Activated effector memory CD4-positive, alpha-beta T cell treated with anti-CD3 and anti-CD28 coated beads, Interleukin-2, amount 50 U/mL, for 16 hours (primary cell): ENCODE measurements at places on chromosomes 5 and 9.

DNA sequence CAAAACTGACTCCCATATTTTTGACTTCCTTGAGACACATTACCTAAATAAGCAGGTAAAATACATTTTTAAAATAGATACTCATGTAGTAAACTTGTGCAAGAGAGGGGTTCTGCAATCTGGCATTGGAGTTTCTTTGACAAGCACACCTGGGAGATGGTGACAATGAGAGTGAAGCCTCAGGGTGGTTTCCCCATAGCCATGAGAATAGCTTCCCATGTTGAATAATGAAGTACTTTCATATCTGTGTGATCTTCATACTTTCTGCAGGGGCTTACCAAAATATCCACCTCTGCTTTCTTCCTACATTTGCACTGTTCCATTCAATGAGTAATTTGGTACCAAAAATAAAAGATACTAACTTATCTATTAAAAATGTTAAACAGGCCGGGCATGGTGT, 44.7 kb upstream of the VCAN start:
- DNase-seq: no peak

DNA sequence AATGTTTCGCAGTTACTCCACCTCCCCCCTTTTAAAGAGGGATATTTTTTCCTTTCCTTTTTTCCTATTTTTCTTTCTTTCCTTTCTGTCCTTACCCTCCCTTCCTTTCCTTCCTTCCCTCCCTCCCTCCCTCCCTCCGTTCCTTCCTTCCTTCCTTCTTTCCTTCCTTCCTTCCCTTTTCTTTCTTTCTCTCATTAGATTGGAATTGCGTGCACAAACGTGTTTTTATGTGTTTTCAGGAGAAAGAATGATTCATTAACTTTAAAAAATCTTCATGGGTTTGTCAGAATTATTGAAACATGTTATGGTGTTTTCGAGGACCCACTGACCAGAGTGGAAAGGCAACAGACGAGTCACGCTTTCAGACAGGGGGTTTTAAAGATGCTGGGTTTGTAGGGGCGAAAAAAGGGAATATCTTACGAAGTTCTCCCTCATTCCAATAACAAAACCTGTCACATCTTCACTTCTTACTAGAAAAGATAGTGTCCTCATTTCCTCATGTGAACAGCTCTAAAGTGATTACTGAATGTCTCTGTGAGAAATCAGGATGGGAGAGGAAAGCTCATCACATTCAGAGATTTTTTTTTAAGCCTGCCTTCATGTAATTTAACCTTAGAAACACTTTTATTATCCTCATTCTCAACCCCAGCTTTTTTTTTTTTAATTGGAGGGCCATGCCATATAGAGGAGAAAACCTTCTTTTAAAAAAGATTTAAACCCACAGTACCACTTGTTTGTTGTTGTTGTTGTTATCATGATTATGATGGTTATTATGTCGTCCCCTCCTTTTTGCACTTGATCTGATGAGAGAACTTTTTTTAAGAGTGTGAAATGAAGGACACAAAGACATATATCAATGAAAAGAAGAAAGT, 21.9 kb downstream of the NR2F1 start:
- DNase-seq: no peak

DNA sequence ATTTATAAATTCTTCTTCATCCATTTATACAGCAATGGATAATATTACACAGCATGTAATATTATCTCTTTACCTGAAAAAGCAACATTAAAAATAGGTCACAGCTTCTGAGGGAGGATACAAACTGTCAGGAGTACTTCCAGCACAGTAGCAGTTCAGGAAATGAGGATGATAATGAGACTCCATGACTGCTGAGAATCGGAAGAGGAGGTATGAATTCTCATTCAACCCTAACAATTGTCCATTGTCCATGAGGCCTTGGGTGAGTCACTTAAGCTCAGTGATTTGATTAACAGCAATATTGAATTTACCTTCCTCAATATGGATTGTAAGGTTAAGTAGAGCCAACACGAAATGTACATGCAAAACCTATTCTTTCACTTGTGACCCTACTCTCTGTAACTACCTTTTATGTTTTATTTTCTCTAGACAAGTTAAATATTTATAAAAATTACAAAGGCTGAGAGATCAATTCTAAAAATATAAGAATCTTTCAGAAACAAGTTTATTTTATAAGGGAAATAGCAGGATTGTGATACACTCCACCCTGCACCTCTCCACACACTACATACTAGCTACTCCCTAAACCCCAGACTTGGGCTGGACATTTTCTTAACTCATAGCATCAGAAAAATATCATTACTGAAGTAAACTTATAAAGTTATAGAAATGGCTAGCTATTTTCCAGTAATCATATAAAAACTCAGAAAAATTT, 159.1 kb upstream of the ACOT12 start:
- DNase-seq: no peak

- no peak for DNase-seq
These were observed 23.1 kb upstream of the PLPP6 start for GRCh38 chr9:4638968-4639367.

GRCh38 chr9:33703430-33704102, 91.8 kb upstream of the PRSS3 start:
- DNase-seq: no peak

GRCh38 chr5:121378046-121378445, 473.6 kb upstream of the FTMT start:
- no peak for DNase-seq

DNA sequence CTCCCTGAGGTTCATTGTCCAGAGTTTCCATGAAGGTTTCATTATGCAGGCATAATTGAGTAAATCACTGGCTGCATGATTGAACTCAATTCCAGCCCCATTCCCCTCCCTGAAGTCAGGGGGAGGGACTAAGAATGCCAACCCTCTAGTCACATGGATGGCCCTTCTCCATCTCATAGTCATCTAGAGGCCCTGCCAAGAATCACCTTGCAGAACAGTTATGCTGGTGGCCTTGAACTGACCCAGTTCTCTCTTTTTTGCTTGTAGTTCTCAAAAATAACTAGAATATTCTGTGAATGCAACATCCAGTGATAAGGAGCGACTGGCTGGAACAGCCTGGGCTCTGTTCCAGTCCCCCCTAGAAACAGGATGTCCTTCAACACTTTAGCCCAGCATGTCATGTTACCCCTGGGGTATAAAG, 31.7 kb downstream of the SLC35A4 start:
- DNase-seq: no peak

GRCh38 chr5:138783976-138784375, 30.8 kb downstream of the CTNNA1 start:
- no peak for DNase-seq

- DNase-seq: no peak
These were observed 62.9 kb upstream of the SIMC1 start for GRCh38 chr5:176175101-176175852.

DNA sequence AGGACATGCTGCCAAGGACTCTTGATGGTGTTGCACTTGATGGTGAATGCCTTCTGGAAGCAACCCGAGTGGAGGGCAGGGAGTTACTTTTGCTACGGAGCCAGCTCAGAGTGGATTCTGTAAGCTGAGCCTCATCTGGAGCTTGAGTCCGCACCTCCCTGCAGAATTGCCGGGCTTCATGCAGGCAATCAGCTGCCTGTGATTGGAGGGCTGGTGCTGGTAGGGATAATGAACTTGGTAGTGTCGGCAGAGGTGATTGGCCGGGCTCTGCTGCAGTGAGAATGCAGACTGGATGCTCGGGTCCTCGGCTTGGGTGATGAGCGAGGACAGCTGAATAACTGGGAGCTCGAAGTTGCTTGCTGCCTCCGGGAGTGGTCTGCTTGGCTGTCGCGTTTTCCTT, 23.1 kb downstream of the SLC25A25 start:
- DNase-seq: no peak

DNA sequence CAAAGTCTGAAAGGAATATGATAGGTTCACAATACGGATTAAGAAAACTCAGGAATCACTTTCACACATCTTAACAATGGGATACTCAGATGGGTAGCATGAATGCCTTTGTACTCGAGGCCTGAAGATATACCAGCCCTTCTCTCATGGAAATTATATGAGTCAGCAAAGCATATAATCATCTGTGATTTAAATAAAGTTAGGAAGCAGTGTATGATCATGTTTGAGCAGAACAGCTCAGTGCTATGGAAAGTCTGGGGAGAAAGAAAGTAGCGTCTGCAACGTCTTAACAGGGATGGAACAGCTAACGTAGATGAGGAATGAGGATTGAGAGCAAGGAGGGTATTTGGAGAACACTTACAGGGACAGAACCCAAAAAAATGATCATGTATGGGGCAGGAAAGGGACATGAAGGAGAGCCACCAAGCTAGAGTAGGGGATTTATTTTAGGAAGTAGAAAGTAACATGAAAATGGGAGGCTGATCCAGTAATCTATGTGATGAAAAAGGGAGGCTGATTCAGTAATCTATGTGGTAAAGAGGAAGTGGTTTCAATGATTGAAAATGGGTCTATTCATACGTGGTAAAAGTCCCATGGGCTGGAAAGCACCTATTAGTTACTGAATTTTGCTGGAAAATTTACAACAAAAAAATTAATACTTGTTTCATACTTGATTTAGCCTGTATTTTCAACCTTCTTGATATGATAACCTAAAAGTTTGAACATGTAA, 85.9 kb downstream of the GNA14 start:
- DNase-seq: no peak

DNA sequence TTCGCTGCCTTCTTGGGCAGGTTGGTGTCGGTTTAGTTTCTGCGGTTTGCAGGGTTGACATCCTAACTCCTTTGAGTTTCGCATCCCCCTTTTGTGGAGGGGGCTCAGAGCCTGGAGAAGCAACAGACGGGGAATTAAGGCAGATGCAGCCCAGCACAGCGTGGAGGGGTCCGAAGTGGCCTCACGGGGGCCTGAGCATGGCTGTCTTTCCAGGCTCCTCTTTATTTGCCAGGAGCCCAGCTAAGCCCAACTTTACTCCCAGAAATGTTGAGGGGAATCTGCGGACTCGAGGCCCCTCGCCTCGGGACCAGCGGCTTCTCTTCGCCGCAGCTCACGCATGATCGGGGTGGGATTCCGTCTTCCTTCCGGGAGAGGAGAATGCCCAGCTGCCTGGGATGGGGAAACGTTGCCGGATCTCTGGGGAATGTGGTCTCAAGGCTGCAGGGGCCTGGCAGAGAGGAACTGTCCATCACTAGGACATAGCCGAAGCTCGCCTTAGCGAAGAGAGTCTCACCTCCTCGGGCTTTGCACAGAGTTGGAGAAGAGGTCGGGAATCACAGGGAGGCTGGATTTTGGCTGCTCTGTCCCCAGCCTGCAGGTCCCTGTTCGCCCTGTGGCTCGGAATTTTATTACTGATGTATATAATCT, 1.3 kb downstream of the RAI14 start:
- DNase-seq: no peak

- DNase-seq: no peak
These were observed 55.1 kb upstream of the KDM4C start for GRCh38 chr9:6702707-6703106.

DNA sequence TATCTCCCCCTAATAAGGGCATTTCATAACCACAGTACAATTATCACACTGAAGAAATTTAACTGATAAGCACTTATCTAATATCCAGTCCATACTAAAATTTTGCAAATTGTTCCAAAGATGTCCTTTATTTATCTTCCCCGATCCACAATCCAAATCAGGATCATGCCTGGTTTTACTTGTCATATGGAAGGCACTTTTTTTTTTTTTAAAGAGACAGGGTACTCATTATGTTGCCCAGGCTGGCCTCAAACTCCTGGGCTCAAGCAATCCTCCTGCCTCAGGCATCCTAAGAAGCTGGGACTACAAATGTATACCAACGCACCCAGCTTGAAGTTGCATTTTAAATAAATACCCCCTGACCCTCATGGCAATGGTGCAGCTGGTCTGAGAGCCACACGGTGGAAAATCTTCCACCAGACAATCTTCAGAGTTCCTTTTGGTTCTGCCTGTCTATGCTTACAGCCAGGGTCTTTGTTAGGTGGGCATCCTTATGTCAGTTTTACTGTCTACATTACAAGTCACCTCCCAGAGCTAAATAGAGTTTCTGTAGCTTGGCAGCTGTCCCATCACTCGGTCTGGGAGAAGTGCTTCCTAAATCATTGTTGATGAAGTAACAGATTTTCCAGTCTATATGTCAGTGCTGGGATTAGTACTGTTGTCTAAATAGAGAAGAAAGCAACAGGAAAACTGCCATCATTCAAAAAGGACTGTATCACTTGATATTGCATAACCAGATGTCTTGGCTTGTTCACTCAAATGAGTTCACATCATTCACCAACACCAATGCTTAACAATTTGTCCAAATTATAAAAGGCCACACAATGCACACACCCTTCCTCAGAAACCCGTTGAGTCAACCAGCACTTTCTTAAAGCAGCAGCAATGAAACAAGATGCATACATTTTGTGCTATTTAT, 26.4 kb downstream of the PTPN3 start:
- DNase-seq: no peak

GRCh38 chr5:179207920-179208705, 137.1 kb downstream of the ADAMTS2 start:
- no peak for DNase-seq

- peak; percentile 81 for DNase-seq
These were observed 5.4 kb upstream of the LCN15 start for GRCh38 chr9:136769710-136770191.

- DNase-seq: no peak
These were observed 49.1 kb upstream of the OLFM1 start for GRCh38 chr9:135038331-135038730.

DNA sequence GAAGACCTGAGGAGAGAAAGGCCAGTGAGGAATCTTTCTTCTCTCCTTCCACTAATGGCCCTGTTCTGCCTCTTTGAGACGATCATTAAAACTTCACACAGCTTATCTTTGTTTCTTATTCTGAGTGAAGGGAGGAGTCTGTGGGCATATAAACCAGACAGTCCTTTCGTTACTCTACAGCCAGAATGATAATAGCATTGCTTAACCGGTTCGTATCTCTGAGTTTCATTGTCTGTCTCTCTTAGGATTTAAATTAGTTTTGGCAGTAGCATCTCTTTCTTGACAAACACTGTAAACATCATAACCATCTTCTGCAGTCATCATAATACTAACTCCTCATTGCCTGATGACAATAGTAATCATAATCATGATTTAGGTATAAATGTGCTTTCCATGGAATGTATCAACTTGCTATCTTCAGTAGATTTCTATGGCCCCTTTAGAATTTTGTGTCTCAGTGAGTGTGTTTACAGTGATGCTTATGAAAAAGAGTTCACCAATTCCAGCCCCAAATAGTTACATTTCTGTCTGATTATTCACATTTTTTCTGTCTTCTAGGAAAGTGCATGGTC, 618.8 kb upstream of the KLF4 start:
- no peak for DNase-seq

- no peak for DNase-seq
These were observed 20.1 kb upstream of the NSMF start for GRCh38 chr9:137478962-137479861.

GRCh38 chr5:179819296-179820126, 1.2 kb upstream of the SQSTM1 start:
- DNase-seq: peak; percentile 83

- DNase-seq: no peak
These were observed 124.0 kb downstream of the ESM1 start for GRCh38 chr5:54861212-54861894.

GRCh38 chr5:35416217-35416988, 186.1 kb upstream of the PRLR start:
- DNase-seq: no peak

GRCh38 chr5:179418972-179419371, 73.7 kb upstream of the ADAMTS2 start:
- no peak for DNase-seq
